ENCODE measurements at places on chromosomes 1 and 21.

GRCh38 chr1:215394084-215394991 lies 172.8 kb upstream of the KCTD3 start:
- DNase-seq, result no peak

GRCh38 chr1:153553830-153554541 lies 4.9 kb upstream of the S100A3 start:
- no peak for DNase-seq

DNA sequence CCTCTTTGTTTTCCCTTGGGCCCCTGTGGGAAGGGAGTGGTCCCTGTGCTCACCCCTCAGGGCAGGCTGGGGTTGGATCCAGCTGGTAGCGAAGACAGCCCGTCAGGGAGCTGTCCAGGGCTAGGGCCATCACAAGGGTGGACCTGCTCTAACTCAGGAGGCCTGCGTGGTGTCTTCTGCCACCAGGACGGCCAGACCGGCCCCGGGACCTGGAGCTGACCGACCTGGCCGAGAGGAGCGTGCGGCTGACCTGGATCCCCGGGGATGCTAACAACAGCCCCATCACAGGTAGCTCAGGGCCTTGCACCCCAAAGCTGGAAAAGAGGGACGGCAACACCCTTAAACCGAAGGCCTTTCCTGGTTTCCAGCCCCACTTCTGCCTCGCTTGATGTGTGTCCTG lies 64.2 kb upstream of the CNTN2 start:
- DNase-seq, result no peak

DNA sequence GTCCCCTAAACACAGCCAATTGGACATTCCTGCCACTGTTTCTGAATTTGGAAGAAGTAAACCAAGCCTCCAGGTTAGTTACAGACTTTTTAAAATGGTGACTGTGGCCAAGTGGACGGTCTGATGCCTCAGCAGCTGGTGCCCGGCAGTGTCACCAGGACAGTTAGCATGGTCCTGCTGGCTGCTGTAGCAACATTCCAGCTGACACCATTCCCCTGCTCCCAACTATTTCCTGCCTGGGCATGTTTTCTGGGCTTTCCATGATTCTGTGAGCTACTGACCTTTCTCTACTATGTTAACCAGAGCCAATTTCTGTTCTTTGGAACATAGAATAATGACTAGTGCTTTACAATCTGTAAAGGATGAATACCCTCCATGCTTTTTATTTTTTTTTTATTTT lies 95.0 kb downstream of the TLR5 start:
- DNase-seq, result no peak

- no peak for DNase-seq
Observed at GRCh38 chr1:222106377-222106776, 364.5 kb upstream of the DUSP10 start.

Data from stimulated activated CD4-positive, alpha-beta T cell treated with anti-CD3 and anti-CD28 coated beads, Interleukin-4, amount 100 ng/mL, for 1 hour (primary cell).